Cortex of kidney (tissue), 1 donor: ENCODE measurements at places on chromosomes 2 and 18.

DNA sequence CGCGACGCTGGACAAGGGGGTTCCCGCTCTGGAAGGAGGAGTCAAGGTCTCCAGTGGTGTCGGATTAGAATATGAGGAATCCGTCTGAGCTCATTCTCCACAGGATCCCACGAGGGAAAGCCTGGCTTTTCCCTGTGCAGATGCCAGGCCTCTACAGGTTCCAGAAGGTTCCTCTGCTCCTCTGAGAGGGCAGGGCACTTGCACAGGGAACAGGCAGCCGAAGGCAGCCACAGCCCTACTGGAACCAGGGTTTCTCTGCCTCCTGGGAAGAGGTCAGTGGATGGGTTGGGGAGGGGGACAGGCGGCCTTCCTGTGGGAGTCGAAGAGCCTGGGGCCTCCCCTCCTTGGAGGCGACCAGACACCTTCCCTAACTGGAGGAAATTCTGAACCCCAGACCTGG lies 1.7 kb upstream of the AQP12A start:
- DNase-seq: no peak

DNA sequence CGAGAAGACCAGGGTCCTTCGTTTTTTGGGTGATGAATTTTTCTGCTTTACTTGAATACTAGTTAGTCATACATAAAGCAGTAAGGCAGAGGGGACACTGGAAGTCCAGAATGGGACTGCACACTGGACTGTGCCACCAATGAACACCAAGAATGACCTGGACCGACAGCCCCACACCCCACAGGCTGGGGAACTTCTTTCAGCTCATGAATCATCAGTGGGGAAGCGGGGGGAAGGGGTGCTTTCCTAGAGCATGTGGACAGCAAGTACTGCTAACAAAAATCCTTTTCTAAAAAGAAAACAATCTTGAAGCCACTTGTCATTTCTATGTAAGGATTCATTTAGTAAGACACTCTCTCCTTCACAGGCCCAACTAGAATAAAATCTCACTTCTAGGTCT lies 86.0 kb downstream of the DTNB start:
- no peak for DNase-seq

DNA sequence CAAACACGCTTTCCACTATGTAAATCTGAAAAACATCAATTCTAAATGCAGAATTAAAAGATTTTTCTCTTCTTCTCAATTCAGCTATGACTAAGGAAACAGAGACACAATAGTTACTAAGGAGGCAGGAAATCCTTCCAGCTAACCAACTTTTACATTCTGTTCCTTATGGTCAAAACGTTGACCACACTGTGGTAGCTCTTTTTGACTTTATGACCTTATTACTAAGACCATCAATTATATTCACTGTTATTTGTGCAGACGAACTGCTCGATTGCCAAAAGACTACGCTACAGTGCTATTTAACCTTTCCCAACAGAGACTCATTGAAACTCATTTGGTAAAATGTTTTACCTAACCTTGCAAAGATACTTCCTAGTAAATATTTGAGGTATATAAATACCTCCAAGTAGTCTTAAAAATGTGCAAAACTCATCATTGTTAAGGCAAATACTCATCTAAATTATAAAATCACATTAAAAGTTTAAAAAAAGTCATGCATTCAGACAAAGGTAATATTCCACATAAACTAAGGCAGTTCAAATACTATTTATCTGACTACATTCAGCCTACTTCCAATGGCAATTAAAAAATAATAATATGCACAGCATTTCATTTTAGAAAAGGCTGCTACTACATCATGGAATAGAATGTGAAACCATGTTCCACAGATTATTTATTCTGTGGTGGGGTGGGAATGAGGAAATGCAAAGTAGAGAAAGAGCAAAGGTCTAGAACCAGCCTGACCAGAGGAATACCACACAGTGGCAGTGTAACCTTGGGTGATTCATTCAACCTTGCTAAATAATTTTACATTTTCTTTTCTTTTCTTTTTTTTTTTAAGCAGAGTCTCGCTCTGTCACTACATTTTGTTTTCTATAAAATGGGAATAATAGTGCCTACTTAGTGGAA lies 139.9 kb downstream of the THADA start:
- no peak for DNase-seq

GRCh38 chr2:237863102-237863511 lies 3.7 kb downstream of the RAMP1 start:
- no peak for DNase-seq

DNA sequence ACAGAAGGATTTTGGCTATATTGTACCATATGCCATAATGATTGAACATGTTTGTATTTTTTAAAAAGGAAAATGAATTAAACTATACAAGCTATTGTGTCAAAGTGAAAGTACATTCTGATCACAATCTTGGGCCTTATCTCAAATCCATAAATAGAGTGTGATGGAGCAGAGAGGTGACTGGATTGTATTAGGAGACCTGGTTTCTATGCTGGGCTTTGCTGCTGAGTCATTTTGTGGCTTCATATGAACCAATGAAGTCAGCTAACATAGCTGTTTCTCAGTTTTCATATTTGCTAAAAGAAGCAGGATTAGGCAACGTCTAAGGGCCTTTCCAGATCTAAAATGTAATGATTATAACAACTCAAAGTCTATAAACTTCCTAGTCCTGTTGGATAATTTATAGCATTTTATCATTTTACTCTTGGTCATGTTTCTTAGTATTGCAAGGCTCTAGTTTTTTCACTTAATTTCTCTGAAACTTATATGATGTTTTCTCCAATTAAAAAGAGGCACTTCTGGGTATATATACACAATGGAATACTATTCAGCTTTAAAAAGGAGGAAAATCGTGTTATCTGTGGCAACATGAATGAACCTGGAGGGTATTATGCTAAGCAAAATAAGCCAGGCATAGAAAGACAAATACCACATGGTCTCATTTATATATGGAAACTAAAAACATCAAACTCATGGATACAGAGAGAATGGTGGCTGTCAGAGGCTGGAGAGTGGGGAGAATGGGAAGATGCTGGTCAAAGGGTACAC lies 112.3 kb downstream of the MEP1B start:
- no peak for DNase-seq

- DNase-seq: no peak
Observed at GRCh38 chr2:217941339-217941738, 61.5 kb downstream of the TNS1 start.

DNA sequence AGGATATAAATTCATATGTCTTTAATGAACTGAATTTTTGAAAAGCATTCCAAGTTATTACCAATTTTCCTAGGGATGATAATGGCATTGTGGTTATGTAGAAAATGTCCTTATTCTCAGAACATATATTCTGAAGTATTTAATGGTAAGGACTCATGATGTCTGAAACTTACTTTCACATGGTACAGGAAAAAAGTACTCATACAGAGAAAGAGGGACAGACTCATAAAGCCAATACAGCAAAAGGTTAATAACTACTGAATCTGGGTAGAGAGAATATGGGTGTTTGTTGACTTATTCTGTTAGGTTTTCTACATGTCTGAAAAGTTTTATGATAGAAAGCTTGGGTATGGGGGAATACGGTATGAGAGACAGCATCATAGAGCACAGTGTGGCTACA lies 84.3 kb upstream of the SERTAD2 start:
- no peak for DNase-seq

DNA sequence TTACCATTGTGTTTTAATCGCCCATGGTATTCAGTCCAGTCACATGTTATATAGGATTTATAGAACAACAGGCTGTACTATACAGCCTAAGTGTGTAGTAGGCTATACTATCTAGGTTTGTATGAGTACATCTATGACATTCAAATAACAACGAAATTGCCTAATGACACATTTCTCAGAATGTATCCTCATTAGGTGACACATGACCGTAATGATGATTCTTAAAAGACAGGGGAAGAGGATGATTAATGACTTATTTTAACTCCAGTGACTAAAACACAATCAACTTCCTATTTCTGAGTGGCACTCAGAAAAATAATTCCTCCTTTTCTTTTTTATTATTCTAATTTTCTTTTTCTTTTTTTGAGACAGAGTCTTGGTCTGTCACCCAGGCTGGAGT lies 63.0 kb upstream of the ACSL3 start:
- DNase-seq: no peak

DNA sequence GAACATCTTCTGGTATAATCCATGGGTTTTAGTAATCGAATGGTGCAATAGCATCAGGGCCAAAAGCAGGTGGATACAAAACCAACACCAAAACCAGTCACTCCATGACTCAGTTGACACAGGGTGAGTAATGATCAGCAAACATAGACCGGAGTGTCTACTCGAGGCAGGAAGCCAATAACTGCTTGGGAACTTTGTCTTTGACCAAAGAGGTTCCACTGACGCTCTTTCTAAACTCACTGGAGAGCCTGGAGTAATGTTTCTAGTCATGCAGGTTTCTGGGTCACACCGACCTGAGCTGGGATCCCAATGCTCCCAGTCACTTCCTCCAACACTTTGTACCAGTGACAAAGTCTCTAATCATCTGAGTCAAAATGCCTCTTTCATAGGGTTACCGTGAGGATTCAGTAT lies 30.9 kb downstream of the MREG start:
- DNase-seq: no peak
